HS-27A (cell line): ENCODE measurements at places on chromosomes 5 and 9.

- no peak for DNase-seq
Measured at GRCh38 chr5:172424111-172424490, 30.2 kb downstream of the SH3PXD2B start.

DNA sequence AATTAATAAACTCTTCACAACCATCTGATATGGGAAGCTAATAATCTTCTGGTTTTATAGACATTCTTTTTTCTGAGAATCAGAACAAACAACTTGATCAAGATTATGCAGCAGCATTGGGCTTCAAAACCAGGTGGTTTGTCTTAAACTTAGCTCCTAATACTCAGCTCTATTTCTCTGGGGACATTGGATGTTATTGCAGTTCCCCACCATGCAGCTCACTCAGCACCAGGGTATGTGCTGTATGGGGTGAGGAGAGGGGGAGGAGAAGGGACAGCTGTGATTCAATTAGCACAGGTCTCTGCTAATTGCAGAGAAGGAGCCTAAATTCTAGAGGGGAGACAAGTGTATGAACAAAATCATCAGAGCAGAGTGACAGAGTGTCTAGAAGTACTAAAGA lies 210.7 kb upstream of the TNC start:
- DNase-seq, result no peak

- no peak for DNase-seq
Measured at GRCh38 chr9:125993466-125993865, 246.3 kb downstream of the PBX3 start.

- no peak for DNase-seq
Measured at GRCh38 chr5:15798006-15798405, 298.0 kb downstream of the FBXL7 start.

- no peak for DNase-seq
Measured at GRCh38 chr9:114112325-114112724, 13.2 kb upstream of the KIF12 start.

DNA sequence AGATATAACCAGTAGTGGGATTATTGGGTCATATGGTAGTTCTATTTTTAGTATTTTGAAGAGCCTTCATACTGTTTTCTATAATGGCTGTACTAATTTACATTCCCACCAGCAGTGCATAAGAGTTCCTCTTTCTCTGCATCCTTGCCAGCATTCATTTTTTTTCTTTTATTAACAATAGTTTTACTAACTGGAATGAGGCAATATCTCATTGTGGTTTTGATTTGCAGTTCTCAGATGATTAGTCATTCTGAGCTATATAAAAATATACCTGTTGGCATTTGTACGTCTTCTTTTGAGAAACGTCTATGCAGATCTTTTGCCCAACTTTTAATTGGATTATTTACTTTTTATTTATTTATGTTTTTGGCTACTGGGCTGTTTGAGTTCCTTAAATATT lies 1579.3 kb upstream of the CDH6 start:
- no peak for DNase-seq

DNA sequence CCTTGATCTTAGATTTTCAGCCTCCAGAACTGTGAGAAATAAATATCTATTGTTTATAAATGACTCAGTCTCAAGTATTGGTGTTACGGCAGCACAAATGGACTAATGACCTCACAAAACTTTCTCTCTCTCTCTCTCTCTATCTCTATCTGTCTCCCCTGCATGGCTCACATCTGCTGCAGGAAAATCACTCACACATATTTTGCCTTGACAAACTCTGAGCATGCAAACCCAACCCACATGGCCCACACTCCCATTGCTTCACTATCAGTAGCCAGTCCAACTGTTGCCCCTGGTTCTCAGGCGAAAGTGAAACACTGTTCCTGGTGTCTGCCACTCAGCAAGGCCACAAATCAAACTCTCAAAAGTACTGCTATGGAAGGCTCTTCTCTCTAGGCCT lies 66.4 kb upstream of the PIK3R1 start:
- DNase-seq, result no peak

DNA sequence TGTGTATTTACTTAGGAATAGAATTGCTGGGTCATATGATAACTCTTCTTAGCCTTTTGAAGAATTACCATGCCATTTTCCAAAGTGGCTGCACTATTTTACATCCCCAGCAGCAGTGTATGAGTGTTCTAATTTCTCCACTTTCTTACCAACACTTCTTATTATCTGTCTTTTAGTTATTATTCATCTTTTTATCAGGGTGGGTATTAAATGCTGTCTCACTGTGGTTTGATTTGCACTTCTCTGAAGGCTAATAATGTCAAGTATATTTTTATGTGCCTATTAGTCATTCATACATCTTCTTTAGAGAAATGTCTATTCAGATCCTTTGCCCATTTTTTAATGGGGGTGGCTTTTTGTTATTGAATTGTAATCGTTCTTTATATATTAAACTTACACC lies 36.8 kb downstream of the SLC1A3 start:
- no peak for DNase-seq

DNA sequence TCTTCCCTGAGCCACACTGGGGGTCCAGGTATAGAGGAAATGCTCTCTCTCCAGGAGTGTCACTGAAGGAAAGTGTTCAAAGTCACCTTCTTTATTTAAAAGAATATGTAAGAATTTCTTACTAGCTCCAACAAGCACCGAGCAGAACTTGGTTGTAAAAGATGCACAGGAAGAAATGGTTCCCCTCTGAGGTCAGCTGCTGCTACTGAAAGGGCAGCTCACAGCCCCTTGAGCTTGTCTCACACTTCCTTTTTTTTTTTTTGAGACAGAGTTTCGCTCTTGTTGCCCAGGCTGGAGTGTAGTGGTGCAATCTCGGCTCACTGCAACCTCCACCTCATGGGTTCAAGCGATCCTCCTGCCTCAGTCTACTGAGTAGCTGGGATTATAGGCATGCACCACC lies 77.2 kb downstream of the PRRT1B start:
- no peak for DNase-seq

- no peak for DNase-seq
Measured at GRCh38 chr9:5326893-5327548, 12.7 kb downstream of the RLN1 start.

GRCh38 chr9:130938652-130939404 lies at the start of gene FIBCD1:
TSS of gene FIBCD1 (minus strand) at chr9:130939247. CDS start at chr9:130938607, 640 bp downstream.
- no peak for DNase-seq

DNA sequence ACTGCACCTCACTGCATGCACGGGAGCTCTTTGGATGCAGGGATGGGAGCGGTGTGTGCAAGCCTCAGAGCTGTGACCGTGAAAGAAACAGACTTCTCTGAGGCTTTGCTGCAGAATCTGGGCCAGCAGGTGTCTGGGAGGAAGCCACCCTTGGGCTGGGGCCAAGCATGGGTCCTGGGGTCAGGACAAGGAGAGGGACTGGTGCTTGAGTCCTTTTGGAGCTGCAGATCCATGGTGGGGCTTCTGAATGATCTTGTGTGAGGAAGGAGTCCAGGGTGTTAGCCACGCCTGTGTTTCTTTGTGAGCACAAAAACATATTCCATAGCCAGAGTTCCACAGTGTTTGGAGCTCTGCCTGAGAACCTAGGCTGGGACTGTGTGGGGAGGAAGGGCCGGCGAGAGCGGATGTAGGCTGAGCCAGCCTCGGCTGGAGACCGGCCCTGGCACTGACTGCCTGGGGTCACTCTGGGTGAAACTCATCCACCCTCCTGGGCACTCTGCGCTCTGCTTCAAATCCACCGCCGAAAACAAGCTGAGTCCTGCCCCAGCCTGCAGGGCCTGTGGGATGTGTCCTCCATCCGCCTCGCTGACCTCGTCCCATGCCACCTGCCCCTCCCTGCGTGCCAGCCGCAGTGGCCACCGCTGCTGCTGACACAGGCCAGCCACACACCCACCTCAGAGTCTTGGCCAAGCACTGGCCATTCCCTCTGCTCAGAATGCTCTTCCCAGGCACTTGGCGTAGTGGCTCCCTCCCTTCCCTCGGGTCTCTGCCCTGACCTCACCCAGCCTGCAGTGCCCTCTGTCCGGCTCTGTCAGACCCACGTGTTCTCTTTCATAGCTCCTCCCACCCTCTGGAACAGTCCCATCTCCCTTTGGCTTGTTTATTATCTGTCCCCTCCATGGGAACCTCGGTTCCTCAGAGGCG lies 26.7 kb downstream of the ERGIC1 start:
- DNase-seq, result no peak

DNA sequence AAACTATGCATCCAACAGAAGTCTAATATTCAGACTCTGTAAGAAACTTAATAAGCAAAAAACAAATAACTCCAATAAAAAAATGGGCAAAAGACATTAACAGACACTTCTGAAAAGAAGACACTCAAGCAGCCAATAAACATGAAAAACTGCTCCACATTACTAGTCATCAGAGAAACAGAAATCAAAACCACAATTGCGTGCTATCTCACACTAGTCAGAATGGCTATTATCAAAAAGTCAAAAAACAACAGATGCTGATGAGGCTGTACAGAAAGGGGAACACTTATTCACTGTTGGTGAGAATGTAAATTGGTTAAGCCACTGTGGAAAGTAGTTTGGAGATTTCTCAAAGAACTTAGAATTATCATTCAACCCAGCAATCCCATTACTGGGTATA lies 101.2 kb upstream of the TRIM32 start:
- no peak for DNase-seq

- DNase-seq, result no peak
Measured at GRCh38 chr5:88183255-88183654, 85.4 kb downstream of the TMEM161B start.

DNA sequence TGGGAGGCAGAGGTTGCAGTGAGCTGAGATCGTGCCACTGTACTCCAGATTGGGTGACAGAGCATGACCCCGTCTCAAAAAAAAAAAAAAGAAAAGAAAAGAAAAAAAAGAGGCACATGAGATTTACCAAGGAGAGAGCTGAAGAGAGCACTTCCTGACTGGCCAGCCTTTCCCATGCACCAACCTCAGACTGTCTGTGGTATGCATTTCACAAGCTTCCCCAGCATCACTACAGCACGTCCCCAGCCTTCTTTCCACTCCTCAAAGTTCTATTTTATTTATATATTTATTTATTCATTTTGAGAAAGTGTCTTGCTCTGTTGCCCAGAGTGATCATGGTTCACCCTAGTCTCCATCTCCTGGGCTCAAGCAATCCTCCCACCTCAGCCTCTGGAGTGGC lies 13.6 kb upstream of the FUBP3 start:
- DNase-seq, result no peak

DNA sequence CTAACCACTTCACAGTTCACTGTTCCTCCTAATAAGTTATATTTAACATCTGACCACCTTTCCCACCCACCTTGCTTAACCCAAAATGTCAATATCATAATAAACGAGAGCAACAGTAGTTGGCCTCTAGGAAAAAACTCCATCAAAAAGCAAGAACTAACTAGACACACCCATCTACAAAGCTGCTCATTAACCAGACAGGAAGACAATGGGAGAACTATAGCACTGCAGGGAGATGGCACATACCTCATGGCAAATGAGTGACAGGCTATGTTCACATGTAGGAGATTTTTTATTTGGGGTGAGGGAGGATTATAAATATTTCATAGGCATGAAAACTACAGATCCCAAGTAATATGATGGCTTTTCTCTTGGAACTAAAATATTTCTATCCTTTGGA lies 23.6 kb upstream of the CDK5RAP2 start:
- no peak for DNase-seq

GRCh38 chr5:141870228-141870627 lies 8.0 kb downstream of the PCDH1 start:
- DNase-seq, result no peak

DNA sequence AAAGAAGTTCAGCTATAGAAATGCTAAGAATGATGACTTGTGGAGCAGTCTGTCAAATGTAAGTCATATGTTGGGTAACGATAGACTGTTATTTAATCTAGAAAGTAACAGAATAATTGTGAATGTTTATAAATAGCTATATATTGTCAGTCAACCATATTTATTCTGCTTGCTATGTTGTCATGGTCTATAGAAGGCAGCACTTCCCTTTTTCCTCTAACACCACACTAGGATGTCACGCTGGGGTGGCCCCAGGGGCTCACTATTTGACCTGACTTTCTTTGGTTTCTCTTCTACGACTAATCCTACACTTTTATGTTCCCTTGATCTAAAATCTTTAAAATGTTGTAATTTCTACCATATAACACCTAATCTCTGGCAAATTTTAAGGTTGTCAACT lies 20.5 kb downstream of the ERAP2 start:
- DNase-seq, result no peak

GRCh38 chr9:5482194-5482593 lies 28.1 kb upstream of the PDCD1LG2 start:
- DNase-seq, result no peak

GRCh38 chr5:73835726-73836125 lies 209.7 kb downstream of the ARHGEF28 start:
- no peak for DNase-seq

GRCh38 chr9:135985889-135986288 lies 24.7 kb upstream of the UBAC1 start:
- no peak for DNase-seq

GRCh38 chr5:38598994-38599617 lies 42.7 kb upstream of the LIFR start:
- no peak for DNase-seq

GRCh38 chr9:81874931-81875330 lies 53.3 kb upstream of the SPATA31D4 start:
- no peak for DNase-seq

DNA sequence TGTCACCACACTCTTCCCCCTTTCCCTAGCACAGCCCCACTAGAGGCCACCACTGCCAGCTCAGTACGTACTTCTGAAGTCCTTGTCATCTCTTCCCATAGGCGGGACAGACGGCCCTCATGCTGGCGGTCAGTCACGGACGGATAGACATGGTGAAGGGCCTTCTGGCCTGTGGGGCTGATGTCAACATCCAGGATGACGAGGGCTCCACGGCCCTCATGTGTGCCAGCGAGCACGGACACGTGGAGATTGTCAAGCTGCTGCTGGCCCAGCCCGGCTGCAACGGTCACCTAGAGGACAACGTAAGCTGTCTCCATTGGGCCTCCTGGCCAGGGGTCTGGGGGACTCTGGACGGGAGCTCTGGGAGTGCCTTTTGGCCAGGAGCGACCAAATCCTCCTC lies 99.4 kb upstream of the DMRT1 start:
- DNase-seq, result no peak
